ENCODE measurements at places on chromosomes 6 and 20. TPM values are rescaled to one million over a fixed set of nuclear protein-coding genes. Genes with fewer than 3 reads are reported as not detected.

GRCh38 chr20:982754-983153, 19.4 kb downstream of the RSPO4 start:
- DNase-seq, result no peak

The ZSCAN9 gene
- polyA plus RNA-seq, result 27.3 TPM

DNA sequence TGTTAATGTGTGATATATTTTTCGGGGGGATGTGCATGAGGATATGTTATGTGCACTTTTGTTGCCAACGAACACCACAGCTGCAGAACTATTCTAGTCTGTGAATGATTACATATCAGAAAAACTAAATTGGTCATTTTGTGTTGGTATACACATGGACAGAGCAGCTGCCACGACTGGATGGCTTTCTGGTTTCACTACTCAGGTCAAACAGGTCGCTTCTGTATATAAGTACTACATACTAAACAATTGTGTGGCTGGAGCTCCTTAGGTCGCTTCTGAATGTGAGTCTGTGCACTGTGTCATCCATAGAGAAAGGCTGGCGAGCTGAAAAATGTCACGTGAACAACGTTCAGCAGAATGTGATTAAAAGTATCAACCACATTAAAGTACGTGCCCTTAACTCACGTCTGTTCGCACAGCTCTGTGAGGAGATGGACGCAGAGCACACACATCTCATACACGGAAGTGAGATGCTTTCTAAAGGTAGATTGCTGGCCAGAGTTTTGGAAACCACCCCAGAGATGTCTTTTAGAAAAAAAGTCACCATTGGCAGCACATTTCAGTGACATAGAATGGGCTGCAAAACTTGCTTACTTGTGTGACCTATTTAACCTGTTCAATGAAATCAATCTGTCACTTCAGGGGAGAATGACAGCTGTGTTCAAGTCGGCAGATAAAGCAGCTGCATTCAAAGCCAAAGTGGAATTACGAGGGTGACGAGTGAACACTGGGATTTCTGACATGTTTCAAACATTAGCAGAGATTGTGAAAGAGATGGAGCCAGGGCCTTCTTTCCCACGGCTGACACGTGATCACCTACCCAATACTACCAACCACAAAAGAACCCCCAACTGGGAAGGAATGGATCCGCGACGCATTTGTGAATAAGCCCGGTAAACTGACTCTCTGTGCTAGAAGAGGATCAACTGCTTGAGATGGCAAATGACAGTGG, 176.6 kb downstream of the PDE10A start:
- DNase-seq, result no peak

GRCh38 chr6:165653196-165653595, 9.8 kb downstream of the PDE10A start:
- no peak for DNase-seq

DNA sequence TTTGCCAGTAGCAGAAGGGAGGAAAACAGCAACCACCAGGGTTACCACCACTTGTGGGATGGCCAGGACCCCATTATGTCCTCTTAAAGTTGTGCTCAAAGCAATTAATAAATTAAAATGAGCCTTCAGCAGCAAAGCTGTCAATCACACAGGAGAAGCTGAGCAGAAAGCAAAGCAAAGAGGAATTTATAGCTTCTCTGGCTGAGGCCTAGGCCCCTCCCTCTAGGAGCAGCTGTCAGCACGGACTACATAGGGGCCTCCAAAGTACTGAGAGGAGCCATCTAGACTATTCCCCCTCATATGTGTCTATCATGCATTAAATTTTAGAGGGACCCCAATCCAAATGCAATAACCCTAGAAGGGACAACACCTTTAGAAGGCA, 6.4 kb downstream of the CCND3 start:
- DNase-seq, result no peak

DNA sequence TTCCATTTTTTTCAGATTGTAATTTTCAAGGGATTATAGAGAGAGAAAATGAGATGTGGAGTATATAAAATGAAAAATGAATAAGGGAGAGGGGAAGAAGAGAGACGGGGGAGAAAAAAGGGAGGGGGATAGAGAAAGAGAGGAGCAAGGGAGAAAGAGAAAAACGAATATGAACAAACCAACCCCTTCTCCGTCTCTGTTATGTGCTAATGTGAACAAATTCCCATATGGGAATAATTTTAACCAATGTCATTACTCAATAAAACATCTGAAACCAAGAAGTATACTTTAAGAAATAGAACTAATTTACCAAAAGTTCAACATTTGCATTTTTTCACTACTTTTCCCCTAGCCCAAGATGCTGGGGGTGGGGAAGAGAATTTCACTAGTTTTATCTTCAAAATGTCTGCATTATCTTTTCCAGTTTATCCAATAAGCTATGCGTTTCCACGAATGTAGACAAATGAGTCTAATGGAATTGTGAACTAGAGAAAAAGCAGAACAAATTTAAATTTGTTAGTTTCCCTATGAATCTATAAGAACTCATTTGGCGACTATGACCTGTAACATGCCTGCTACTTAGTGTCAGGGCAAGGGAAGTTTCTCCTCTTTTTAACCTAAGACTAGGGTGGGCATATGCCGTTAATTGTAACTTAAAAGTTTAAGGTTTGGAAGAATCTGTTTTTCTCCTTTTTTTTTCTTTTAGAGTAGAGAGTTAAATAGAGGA, 286.3 kb downstream of the BTBD9 start:
- no peak for DNase-seq

DNA sequence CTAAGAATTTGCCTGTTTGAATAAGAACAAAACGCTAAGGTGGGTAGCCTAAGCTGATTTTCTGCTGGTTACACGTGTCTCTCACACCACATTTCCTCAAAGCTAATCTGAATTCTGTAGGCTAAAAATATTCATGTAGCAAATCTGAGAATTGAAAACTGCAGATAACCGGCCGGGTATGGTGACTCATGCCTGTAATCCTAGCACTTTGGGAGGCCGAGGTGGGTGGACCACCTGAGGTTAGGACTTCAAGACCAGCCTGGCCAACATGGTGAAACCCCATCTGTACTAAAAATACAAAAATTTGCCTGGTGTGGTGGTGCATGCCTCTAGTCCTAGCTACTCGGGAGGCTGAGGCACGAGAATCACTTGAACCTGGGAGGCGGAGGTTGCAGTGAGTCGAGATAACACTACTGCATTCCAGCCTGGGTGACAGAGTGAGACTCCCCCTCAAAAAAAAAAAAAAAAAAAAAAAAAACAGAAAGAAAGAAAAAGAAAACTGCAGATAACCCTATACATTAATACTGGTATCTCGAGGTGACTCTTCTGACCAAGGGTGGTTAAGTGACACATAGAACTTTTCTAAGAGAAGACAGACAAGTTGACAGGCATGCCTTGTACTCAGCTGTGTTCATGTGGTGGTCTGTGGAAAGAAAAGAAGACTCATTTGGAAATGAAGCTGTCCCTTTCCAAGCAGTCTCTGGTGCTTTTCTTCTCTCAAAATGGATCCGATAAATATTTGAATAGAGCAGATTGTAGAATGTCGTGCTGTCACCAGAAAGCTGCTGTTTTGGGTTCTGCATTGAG, 24.7 kb upstream of the ASXL1 start:
- no peak for DNase-seq

DNA sequence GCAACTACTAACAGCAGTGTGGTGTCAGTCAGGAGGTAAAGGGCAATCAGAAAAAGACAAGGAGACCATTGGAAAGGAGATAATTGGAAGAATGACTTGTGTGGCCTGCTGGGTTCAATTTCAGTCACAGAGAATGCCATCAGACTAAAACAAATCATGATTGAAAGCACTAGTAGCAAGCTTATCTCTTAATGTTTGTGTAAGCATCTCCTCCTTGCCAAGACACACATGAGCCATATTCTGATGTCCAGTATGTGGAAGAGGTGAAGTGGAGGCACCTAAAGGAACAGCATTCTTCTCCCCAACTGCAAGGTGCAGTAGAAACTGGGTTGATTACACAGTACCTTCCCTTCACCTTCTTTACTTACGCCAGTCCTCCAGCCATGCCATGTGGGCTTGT, 287.5 kb downstream of the ZFAND3 start:
- DNase-seq, result no peak

GRCh38 chr6:33936886-33937285, 133.1 kb upstream of the MLN start:
- DNase-seq, result no peak

GRCh38 chr20:53737396-53738038, 143.9 kb upstream of the ZNF217 start:
- no peak for DNase-seq

- DNase-seq, result no peak
Observed at GRCh38 chr6:142867355-142867801, 77.6 kb downstream of the HIVEP2 start.

The HLA-G gene
- 7.8 TPM for polyA plus RNA-seq

The KIF25 gene
- polyA plus RNA-seq, result 0.21 TPM

GRCh38 chr20:5989539-5989938, 39.1 kb downstream of the MCM8 start:
- no peak for DNase-seq

DNA sequence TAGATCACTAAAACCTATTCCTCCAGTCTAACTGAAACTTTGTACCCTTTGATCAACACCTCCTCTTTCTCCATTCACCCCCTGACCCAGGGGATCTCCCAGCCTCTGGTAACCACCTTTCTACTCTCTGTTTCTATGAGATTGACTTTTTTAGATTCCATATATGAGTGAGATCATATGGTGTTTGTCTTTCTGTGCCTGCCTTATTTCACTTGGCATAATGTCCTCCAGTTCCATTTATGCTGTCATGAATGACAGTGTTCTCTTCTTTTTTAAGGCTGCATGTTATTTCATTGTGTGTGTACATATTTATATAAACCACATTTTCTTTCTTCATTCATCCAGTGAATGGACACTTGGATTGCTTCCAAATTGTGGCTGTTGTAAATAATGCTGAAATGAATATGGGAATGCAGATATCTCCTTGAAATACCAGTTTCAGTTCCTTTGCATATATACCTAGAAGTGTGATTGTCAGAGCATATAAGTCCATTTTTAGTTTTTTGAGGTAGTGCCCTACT, 57.7 kb downstream of the DHX35 start:
- DNase-seq, result no peak

- no peak for DNase-seq
Observed at GRCh38 chr20:41482647-41483552, 116.3 kb upstream of the EMILIN3 start.

DNA sequence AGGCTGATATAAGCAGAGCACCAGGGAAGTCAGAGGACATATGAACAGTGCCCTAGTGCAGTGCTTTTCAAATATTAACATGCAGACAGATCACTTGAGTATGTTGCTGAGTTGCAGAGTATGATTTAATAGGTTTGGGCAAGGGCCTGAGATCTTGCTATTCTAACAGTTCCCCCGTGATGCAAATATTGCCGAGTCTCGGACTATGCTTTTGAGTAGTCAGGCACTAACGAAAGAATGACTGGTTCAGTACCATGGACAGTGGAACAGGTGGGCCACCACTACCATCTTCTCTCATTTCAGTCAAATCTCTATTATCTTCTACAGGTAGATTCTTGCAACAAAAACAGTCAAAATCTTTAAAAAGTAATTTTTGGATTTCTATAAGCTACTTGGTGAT, 3.7 kb upstream of the TMEM200A start:
- peak; percentile 24 for DNase-seq

DNA sequence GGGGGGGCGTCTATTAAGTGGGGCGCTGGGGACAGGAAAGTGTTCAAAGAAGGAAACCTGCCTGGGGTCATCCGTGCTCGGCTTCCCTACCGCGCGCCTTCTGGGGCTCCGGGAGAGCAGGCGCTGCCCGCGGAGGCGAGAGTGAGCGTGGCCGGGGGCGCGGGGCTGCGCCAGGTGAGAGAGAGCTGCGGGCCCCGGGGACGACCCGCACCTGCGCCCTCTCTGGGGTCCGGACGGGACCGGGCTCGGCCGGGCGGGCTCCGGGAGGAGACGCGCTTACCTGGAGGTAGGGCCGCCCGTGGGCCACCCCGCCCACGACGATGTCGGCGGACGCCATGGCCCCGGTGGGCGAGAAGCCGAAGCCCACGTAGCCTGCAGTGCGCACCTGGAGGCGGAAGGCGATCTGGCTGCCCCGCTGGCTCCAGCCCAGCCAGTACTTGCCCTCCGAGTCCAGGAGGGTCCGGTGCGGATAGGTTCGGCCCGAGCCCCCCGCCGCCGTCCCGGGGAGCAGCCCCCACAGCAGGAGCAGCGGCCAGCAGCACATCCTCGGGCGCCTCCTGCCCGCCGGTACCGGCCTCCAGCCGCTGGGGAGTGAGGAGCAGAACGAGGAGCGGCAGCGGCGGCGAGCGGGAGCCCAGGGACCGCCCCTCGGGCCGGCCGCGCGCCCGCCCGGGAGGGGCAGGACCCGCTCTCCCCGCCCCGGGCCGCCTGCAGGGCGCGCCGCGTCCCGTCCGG, at the start of gene MOXD1:
Gene MOXD1 (minus strand): TSS at position 593 of the 735 bp plus-strand sequence. CDS start 49 bp downstream, at position 544.
- DNase-seq, result no peak

GRCh38 chr20:50192364-50193198, 2.0 kb downstream of the CEBPB start:
- peak; percentile 79 for DNase-seq

- DNase-seq, result no peak
Observed at GRCh38 chr6:136923954-136924673, 2.0 kb downstream of the SLC35D3 start.

- no peak for DNase-seq
Observed at GRCh38 chr20:23988561-23988960, at the start of gene GGTLC1. GGTLC1 (minus strand) TSS chr20:23988779; CDS start chr20:23986611, 2,168 bp downstream.

DNA sequence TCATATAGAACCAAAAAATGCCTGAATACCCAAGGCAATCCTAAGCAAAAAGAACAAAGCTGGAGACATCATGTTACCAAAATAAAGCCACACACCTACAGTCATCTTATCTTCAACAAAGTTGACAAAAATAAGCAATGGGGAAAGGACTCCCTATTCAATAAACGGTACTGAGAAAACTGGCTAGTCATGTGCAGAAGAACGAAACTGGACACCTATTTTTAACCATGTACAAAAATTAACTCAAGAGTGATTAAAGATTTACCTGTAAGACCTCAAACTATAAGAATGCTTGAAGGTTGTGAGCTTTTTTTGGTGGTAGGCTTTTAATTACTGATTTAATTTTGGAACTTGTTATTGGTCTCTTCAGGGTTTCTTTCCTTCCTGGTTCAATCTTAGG, 236.0 kb upstream of the DEFB112 start:
- DNase-seq, result no peak

DNA sequence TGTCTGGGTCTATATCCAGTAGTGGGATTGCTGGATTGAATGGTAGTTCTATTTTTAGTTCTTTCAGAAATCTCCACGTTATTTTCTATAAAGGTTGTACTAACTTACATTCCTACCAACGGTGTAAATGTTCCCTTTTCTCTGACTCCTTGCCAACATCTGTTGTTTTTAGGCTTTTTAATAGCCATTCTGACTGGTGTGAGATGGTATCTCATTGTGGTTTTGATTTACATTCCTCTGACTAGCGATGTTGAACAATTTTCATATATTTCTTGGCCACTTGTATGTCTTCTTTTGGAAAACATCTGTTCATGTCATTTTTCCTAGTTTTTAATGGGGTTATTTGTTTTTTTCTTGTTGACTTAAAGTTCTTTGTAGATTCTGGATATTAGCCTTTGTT, 99.3 kb downstream of the BMP2 start:
- no peak for DNase-seq

- DNase-seq, result no peak
Observed at GRCh38 chr20:15656124-15656523, 917.1 kb downstream of the KIF16B start.

Measured in muscle of arm (tissue), 14 donors.